ENCODE measurements at places on chromosomes 4 and X.

- no peak for DNase-seq
- H3K4me3 ChIP-seq: no peak overlapping the region
- no peaks in the 10 kb centered on the region for H3K4me1 ChIP-seq
- peaks cover 26% of the 10 kb centered on the region for H3K36me3 ChIP-seq
- H3K27ac ChIP-seq: no peak overlapping the region
- no peaks in the 10 kb centered on the region for H3K27me3 ChIP-seq
Observed at GRCh38 chrX:51853251-51853650, 40.2 kb upstream of the MAGED1 start.

GRCh38 chrX:46793386-46794143 is 34.6 kb upstream of the SLC9A7 start:
- H3K4me1 ChIP-seq: peaks cover 3% of the 10 kb centered on the region
- no peak overlapping the region for H3K27ac ChIP-seq
- no peak for DNase-seq
- H3K36me3 ChIP-seq: no peaks in the 10 kb centered on the region
- H3K27me3 ChIP-seq: no peaks in the 10 kb centered on the region

DNA sequence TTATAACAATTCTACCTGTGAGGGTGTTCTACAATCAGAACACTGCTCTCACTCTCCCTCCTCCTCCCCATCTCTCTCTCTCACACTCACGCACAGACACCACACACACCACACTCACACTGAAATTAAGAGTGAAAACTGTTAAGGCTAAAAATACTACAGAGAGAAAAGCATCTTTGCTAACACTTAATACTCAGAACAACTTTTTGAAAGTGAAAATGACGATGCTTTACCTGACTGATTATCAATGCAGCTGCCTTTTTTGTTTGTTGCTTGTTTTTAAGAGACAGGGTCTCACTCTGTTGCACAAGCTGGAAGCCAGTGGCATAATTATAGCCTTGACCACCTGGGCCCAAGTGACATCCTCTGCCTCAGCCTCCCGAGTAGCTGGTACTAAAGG is 222.4 kb downstream of the APBB2 start:
- peaks cover 11% of the 10 kb centered on the region for H3K4me1 ChIP-seq
- H3K36me3 ChIP-seq: peaks cover 5% of the 10 kb centered on the region
- H3K27me3 ChIP-seq: no peaks in the 10 kb centered on the region
- DNase-seq: no peak

DNA sequence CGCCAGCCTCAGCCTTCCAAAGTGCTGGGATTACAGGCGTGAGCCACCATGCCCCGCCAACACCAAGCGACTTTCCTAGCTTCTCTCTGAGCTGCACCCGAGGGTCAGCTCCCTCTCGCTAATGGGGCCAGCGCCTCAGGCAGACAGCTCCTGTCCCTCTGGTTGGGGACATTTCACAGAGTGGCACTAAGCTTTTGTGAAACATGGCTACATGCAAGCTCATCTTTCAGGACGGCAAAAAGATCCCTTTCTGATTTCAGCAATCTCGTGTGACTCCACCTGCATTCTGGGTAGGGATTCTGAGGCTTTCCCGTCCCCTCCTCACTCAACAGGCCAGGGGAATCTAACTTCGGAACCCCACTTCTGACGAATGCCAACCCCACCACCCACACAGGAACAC is 31.0 kb upstream of the C4orf50 start:
- DNase-seq: no peak
- peaks cover 37% of the 10 kb centered on the region for H3K27me3 ChIP-seq
- no peak overlapping the region for H3K4me3 ChIP-seq

- no peak for DNase-seq
- no peaks in the 10 kb centered on the region for H3K36me3 ChIP-seq
- H3K4me3 ChIP-seq: no peak overlapping the region
- peaks cover 5% of the 10 kb centered on the region for H3K27me3 ChIP-seq
- H3K27ac ChIP-seq: no peak overlapping the region
Observed at GRCh38 chr4:122107680-122108079, 44.5 kb upstream of the BLTP1 start.

DNA sequence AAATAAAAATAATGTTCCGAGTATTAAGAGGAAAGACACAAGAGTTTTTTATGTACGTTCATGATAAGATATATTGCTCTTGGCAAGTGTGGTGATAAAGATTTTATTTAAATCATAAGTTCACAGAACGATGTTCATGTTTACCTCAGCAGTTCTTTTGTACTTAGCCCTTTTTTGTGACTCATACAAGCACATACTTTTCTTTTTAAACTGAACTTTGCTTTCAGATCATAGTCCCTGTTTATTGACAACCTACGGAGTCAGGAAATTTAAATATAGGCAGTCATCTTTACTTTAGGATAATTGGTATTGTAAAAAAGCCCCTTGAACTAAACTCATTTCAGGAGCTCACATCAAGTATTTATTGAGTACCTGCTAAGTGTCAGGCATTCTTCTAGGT is 1.3 kb upstream of the CTSO start:
- no peaks in the 10 kb centered on the region for H3K27me3 ChIP-seq
- peaks cover 5% of the 10 kb centered on the region for H3K4me1 ChIP-seq
- DNase-seq: no peak
- no peak overlapping the region for H3K27ac ChIP-seq
- peaks cover 3% of the 10 kb centered on the region for H3K36me3 ChIP-seq

DNA sequence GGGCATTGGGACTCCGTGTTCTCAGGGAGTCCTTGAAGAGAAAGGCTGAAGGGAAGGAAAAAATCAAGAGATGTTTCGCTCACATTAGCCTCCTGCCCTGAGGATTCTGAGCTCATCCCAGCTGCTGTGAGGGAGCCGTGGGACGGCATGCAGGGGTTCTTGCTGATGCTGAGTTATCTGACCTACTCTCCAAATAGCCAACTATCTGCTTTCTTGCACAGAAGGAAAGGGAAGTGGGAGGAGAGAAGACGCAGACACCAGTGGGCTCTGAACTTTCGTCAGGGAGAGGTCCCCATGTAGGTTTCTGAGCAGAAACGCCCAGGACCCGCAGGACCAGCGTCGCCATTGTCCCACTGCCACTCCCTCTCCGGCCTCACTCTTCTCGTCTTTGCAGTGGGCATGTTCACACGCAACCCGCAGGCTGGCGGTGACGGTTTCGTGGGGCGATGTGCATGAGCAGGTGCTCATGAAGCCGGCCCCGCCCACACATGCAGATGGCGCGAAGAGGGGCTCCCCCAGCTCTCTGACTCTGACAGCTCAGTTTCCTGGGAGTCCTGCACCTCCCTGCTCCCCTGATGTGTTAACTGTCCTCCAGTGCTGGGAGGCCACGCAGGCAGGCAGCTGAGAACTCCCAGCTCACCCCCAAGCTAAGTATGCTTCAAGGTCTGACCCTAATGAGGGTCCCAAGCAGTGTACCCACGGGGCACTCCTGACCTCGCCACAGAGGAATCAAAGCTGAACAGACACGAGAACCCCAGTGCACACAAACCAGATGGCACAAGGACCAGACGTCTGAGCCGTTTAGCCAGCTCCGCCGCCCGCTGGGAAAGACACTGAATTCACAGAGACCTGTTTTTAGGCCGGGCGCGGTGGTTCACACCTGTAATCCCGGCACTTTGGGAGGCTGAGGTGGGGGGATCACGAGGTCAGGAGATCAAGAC is 13.6 kb upstream of the ABLIM2 start:
- H3K36me3 ChIP-seq: no peaks in the 10 kb centered on the region
- no peak for DNase-seq
- peaks cover 12% of the 10 kb centered on the region for H3K4me1 ChIP-seq

- no peaks in the 10 kb centered on the region for H3K27me3 ChIP-seq
- no peak overlapping the region for H3K4me3 ChIP-seq
- no peak overlapping the region for H3K27ac ChIP-seq
- no peaks in the 10 kb centered on the region for H3K4me1 ChIP-seq
Observed at GRCh38 chr4:21830272-21830671, 118.3 kb downstream of the KCNIP4 start.

DNA sequence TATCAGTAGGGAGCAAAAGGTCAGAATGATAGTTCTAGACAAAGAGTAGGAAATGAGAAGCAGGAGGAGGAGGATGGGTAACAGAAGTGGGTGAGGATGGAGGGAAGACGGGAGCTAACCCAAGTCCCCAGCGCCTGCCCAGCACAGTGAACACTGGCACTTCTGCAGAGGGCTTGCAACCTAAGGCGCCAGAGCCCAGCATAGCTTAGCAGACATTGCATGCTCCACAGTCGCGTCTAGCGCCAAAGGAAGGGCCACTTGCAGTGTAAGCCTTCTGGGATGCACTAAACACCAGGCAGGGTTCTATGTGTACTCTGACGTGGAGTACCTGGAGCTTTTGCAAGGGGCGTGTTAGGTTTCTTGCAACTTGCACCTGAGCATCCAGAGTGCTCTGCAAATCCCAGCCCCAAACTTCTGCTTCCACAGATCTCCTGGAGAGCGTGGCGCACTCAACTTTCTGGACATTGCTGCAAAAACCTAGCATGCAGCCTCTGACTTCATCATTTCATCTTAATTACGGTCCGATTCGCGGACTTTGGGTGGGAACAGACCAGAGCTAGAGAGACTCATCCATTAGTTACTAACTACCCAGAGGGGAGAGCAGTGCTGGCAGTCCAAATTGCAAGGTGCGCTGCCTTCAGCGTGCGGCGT is 46.5 kb upstream of the NKAP start:
- H3K4me3 ChIP-seq: peak overlapping the region; percentile 82
- H3K27ac ChIP-seq: no peak overlapping the region
- H3K27me3 ChIP-seq: peaks cover 79% of the 10 kb centered on the region
- no peaks in the 10 kb centered on the region for H3K4me1 ChIP-seq
- no peak for DNase-seq

DNA sequence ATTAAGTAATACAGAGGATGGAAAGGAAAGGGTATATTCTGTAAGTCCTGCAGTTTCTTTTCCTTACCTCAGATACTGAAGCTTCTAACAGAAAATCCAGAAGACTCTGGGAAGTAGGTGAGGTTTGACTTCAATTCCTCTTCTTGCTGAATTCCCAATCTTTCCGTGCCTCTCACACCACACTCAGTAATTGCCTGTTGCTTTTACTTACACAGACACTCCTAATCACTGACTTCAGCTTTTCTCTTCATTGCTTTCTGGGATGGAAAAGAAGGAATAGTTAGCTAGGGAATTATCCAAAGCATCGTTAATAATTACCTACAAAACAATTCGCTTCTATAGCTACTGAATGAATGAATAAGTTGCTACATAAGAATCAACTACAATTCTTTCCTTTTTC is 163.6 kb downstream of the FBXO8 start:
- H3K27ac ChIP-seq: peak overlapping the region; percentile 39
- peaks cover 12% of the 10 kb centered on the region for H3K4me1 ChIP-seq
- no peak for DNase-seq
- no peaks in the 10 kb centered on the region for H3K36me3 ChIP-seq
- H3K27me3 ChIP-seq: peaks cover 18% of the 10 kb centered on the region

- DNase-seq: no peak
- no peak overlapping the region for H3K27ac ChIP-seq
- H3K4me1 ChIP-seq: peaks cover 7% of the 10 kb centered on the region
- H3K27me3 ChIP-seq: no peaks in the 10 kb centered on the region
- peaks cover 5% of the 10 kb centered on the region for H3K36me3 ChIP-seq
Observed at GRCh38 chr4:75036046-75036830, 103.3 kb downstream of the PARM1 start.

DNA sequence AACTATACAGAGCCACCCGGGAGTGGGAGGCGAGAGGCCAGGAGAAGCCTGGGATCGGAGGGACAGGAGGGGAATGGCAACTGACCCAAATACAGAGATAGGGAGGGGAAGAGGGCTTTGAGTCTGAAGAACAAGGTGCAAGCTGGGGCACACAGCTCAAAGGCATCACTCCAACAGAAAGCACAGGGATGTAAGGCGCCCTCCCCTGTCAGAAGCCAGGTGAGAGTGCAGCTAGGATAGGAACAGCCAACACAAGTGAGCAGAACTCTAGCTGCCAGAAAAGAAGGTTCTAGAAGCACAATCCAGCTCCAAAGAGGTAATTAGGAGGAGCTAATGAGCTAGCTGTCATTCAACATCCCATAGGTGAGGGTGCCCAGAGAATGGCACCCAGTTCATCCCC is 232.2 kb downstream of the DHX15 start:
- H3K4me3 ChIP-seq: no peak overlapping the region
- no peak overlapping the region for H3K27ac ChIP-seq
- H3K27me3 ChIP-seq: no peaks in the 10 kb centered on the region
- DNase-seq: no peak
- H3K4me1 ChIP-seq: no peaks in the 10 kb centered on the region

DNA sequence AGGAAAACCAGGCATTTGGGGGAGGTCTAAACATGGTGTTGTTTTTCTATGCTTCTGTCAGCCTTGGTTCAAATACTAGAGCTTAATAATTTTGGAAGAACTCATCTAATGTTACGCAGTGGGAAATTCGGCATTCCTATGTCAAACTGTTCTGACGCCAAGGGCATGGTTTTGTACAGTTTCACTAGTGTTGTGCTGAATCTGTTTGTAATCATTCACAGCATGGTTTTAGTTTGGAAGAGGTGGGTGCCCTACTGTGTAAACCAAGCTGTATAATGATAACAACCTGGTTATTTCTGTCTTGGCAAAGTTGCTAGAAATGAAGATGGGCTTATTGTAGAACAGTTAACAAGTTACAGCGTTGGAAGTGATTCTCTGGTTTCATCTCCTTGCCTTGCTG is 5.2 kb downstream of the DDX3X start:
- H3K36me3 ChIP-seq: peaks cover 26% of the 10 kb centered on the region
- H3K27me3 ChIP-seq: no peaks in the 10 kb centered on the region
- peak overlapping the region; percentile 3 for H3K27ac ChIP-seq
- DNase-seq: no peak

- H3K36me3 ChIP-seq: peaks cover 3% of the 10 kb centered on the region
- peak overlapping the region; percentile 99 for H3K27ac ChIP-seq
- H3K4me3 ChIP-seq: peak overlapping the region; percentile 97
- H3K27me3 ChIP-seq: no peaks in the 10 kb centered on the region
- peaks cover 13% of the 10 kb centered on the region for H3K4me1 ChIP-seq
- no peak for DNase-seq
Observed at GRCh38 chr4:163493643-163494359, 689 bp upstream of the TMA16 start.

- no peak overlapping the region for H3K27ac ChIP-seq
- no peaks in the 10 kb centered on the region for H3K27me3 ChIP-seq
- peaks cover 3% of the 10 kb centered on the region for H3K4me1 ChIP-seq
Observed at GRCh38 chr4:128068918-128069317, 7.8 kb downstream of the LARP1B start.

DNA sequence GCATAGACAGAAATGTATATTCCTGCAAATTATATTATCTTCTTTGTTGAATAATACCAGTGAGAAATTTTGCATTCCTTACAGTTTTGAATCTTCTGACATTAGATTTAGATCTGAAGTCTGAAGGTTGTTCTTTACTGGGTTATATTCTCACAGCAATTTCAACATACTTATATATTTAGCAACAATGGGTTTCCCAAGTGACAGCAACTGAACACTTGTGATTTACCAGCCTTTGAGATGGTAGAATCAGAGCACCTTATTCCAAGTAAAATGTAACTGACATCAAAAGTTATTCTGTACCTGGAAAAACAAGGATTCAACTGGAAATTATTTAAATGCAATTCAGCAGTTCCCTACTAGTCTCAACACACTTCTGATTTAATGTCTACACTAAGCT is 66.0 kb downstream of the RELL1 start:
- DNase-seq: no peak
- peaks cover 23% of the 10 kb centered on the region for H3K4me1 ChIP-seq
- H3K4me3 ChIP-seq: no peak overlapping the region

GRCh38 chr4:83128240-83128929 is 13.9 kb upstream of the PLAC8 start:
- no peak overlapping the region for H3K27ac ChIP-seq
- DNase-seq: no peak
- no peak overlapping the region for H3K4me3 ChIP-seq
- H3K27me3 ChIP-seq: no peaks in the 10 kb centered on the region

- DNase-seq: no peak
- H3K36me3 ChIP-seq: no peaks in the 10 kb centered on the region
- H3K4me1 ChIP-seq: no peaks in the 10 kb centered on the region
- no peak overlapping the region for H3K27ac ChIP-seq
- H3K4me3 ChIP-seq: no peak overlapping the region
Observed at GRCh38 chr4:56857601-56858309, 36.3 kb upstream of the SPINK2 start.

Data from type B pancreatic cell (in vitro differentiated cells).